ENCODE measurements at places on chromosomes 13 and 19.

- no peak for DNase-seq
Measured at GRCh38 chr13:46492946-46493345, 60.0 kb upstream of the LRCH1 start.

- no peak for DNase-seq
Measured at GRCh38 chr13:43356567-43356966, 333.2 kb downstream of the DNAJC15 start.

GRCh38 chr19:21569494-21569865, 64.1 kb downstream of the ZNF429 start:
- no peak for DNase-seq

GRCh38 chr19:45141203-45141900, 19.4 kb downstream of the NKPD1 start:
- DNase-seq, result no peak

- DNase-seq, result no peak
Measured at GRCh38 chr19:42287017-42287826, 14.7 kb upstream of the PRR19 start.

DNA sequence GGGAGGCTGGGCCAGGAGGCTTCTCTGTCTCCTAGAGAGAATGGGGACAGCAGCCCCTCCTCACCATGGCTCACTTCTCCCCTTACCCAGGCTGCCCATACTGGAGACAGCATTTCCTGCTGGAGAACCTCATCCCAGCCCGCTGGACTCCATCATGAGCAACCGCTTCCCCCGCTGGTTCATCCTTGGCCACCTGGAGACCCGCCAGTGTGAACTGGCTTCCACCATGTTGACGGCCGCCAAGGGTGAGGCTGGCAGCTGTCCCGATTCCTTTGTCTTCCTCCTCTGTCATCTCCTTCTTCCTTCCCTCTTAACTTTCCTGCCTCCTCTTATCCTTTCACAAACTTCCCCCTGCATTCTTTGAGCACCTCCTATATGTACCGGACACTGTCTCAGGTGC, 28.0 kb downstream of the ZSWIM4 start:
- no peak for DNase-seq

DNA sequence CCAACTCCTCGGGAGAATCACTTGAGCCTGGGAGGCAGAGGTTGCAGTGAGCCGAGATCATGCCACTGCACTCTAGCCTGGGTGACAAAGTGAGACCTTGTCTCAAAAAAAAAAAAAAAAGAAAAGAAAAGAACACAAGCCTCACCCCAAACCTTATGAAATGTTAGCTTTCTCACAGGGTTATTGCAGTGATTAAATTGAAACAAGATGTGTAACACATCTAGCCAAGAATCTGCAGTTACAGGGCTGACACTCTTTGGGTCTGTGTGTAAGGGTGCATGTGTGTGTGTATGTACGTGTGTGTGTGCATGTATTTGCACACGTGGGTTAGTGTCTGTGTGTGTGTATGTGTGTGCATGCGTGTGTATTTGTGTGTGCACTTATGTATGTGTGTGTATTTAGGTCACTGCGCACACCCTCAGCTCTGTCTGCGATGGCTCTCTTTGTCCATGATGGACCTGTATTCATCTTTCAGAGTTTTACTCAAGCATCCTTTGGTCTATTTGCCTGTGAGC, 336.3 kb downstream of the UQCRFS1 start:
- no peak for DNase-seq

Data from SJSA1 (cell line).